Dorsolateral prefrontal cortex (tissue), 122 donors: ENCODE measurements at places on chromosomes 5 and 9. TPM values are rescaled to one million over a fixed set of nuclear protein-coding genes. Genes with fewer than 3 reads are reported as not detected.

DNA sequence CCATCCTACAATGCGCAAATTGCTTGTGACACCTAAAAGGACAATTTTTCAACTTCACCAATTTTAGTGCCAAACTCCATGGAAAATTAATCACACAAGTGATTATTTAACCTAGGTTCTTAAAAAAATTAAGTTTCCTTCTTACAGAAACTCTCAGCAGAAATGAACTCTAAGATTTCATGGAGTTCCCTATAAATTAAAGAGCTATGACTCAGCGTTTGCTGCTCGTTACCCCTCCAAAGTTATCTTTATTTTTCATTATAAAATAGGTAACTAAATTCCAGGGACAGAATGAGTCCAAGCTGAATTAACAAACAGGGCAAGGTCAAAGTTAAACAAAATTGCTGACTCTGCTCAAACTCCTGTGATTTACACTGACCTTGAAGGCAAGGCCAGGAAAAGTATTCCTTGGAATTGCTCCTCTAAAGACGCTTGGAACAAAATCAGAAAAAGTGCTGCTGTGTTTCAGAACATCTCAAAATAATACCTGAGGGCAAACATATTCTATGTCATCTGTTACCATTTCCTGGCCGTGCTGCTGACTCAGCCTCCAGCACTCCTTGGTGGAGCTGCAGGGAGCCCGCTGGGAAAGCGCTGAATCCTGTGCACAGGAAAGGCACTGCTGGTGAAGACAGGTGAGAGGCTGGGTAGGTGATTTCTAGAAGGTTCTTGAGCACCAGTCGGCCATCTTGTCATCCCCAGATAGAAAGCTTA is 2.5 kb upstream of the CMBL start:
- DNase-seq: no peak

DNA sequence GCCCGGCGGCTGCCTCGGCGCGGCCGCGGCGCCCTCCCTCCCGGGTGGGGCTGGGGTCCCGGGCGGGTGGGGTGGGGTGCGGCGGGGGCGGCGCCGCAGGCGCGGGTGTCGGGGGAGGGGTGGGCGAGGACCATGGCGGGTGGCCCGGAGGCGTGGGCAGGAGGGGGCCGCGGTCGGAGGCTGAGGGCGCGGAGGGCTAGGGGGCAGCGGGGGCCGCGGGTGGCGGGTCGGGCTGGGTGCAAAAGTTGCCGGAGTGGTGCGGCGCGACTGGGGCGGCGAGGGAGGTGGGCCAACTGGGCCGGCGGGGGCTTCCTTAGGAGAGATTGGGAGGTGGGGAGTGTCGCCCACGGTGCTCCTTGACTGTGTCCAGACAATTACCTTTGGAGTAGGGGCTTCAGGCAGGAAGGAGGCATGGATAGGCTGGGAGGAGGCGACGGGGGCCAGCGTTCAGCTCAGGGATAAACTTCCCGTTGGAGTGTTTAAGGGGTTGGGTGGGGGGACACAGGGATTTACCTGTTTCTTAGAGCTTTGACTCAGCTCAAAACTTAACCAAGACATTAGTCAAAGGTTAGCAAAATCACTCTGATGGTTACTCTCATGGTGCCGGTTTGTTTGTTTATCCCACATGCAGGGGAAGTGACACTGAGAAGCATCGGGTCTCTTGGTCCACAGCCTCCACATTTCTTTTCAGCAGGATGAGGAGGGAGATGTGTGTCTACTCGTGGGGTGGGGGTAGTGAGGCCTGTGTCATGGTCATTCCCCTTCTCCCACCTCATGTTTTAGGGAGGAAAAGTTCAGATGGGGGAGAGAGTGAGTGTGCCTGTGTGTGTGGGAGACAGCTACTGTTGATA is 859 bp downstream of the CSNK1G3 start:
- peak; percentile 52 for DNase-seq

The PTGES gene
- 2.8 TPM for total RNA-seq

The TOMM5 gene
- 48.8 TPM for total RNA-seq

The ARHGEF28 gene
- 18.7 TPM for total RNA-seq

- no peak for DNase-seq
Observed at GRCh38 chr5:103477678-103478077, 84.9 kb downstream of the NUDT12 start.

The EGFLAM gene
- 2.3 TPM for total RNA-seq

- DNase-seq: no peak
Observed at GRCh38 chr5:118692811-118693342, 295.5 kb downstream of the DTWD2 start.

DNA sequence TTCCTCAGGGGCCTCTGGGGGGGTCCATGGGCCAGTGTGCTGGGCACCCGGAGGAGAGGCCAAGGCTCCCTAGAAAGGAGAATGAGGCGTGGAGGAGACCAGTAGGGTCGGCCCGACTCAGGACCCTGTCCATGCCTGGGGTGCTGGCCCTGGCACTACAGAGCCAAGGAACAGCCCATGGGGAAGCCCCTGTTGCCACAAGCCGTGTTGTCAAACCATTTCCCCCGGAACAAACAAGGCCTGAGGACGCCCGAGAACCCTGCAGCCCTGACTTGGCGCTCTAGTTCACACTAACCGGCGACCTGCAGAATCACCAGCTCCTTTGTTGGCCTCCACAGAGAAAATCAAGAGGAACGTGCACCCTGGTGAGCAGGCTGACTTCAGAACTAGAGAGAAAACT is 41.6 kb upstream of the SLC12A7 start:
- no peak for DNase-seq

- no peak for DNase-seq
Observed at GRCh38 chr5:35862126-35862525, 5.4 kb downstream of the IL7R start.

DNA sequence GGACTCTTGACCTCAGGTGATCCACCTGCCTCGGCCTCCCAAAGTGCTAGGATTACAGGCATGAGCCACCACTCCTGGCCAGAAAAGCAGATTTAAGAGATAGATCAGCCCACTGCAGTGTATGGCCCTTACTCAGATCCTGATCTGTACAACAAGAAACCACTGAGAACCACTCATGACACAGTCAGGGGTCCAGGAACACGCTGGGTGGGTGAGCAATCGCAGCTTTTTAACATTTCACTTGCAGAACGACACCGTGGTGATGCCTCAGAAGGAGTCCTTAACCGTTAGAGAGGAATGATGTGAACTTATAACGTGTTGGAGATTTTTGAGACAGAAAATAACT is 45.3 kb upstream of the NSMF start:
- no peak for DNase-seq

GRCh38 chr5:179765400-179765799 is 28.4 kb upstream of the LTC4S start:
- no peak for DNase-seq

DNA sequence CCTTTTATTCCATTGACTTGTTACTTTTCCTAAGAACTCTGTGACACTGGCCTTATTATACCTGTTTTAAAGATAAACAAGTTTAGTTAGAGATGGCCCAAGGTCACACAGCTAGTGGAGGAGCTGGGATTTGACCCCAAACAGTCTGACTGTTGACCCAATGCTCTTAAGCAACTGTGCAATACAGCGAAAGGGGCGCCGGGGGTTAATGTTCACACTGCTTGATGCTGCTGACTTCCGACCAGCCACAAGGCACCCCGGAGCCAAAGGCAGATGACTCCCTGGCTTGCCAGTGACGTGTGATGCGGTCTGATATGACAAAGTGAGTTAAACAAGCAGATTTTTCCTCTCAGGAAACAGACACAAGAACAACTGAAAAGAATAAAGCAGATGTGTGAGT is 23.9 kb downstream of the PIK3R1 start:
- DNase-seq: peak; percentile 77

- no peak for DNase-seq
Observed at GRCh38 chr5:89350684-89351083, 467.7 kb upstream of the MEF2C start.

- no peak for DNase-seq
Observed at GRCh38 chr9:71704796-71705195, 63.5 kb downstream of the CEMIP2 start.

DNA sequence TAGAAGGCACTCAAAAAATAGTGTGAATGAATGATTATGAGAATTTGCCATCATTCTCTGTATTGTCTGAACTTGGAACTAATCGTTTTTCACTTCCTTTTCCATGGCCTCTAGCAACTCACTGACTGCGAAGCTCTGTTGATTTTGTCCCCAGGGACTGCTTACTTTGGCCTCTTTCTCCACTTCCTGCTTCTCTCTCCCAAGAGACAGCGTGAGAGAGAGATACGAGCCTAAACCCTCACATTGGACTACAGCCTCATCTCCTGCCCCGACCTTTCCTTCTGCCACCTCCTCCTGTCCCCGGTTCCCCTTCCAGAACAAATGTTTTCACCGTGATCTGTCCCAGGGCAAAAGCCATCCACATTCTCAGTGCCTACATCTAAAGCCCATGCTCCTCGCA is 300.8 kb upstream of the PANK3 start:
- DNase-seq: no peak

The TRPM6 gene
- 5.3 TPM for total RNA-seq

GRCh38 chr9:27261517-27262211 is 35.3 kb downstream of the EQTN start:
- no peak for DNase-seq

DNA sequence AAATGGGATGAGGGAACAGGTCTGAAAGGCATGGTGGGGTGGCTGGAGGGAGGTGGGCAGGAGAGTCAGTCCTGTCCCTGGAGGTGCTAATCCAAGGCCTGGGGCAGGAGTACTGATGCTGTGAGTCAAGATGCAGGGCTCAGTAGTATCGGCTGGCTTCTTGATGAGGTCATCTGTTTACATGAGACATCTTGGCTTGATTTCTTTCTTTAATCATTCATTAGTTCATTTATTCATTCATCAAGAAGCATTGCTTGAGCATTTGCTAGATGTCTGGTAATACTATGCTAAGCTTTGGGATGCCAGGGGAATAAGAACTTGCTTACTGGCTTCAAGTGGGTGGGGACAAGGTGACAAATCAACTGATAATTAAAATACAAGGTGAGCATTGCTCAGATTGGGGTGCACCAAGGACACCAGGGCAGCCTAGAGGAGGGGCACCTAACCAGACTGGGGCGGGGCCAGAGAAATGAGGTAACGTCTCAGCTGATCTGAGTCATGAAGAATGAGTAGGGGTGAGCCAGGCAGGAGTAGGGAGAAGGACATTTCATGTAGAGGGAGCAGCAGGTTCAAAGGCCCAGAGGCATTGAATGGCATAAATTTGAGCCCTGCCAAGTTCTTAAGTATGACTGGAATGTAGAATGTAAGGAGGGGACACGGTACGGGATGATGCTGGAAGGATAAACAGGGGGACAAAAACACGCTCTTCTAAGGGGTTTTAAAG is 88.8 kb downstream of the EGFLAM start:
- no peak for DNase-seq

DNA sequence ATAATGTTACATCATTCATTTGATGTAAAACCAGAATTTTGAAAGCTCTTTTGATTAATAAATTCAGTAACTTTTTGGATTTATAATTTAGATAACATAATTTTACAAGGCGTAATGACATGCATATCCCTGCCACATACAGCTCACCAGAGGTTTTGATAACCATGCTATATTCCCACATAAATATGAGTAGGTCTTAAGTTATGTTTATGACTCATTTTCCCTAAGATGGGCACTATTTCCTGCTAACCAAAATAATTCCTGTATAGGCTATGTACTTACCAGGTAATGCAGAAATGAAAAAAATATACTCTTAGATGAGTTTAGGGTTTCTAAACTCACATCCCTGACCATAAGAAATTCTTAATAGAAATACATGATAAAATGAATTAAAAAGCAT is 93.9 kb upstream of the EDIL3 start:
- no peak for DNase-seq
